NCI-H69 (cell line): ENCODE measurements at places on chromosomes 3 and 15.
A peak's percentile ranks its signal among the peaks of the same experiment; 100 is the strongest.

- no peak for DNase-seq
These were observed 43.8 kb upstream of the ARHGEF3 start for GRCh38 chr3:56845505-56845904.

DNA sequence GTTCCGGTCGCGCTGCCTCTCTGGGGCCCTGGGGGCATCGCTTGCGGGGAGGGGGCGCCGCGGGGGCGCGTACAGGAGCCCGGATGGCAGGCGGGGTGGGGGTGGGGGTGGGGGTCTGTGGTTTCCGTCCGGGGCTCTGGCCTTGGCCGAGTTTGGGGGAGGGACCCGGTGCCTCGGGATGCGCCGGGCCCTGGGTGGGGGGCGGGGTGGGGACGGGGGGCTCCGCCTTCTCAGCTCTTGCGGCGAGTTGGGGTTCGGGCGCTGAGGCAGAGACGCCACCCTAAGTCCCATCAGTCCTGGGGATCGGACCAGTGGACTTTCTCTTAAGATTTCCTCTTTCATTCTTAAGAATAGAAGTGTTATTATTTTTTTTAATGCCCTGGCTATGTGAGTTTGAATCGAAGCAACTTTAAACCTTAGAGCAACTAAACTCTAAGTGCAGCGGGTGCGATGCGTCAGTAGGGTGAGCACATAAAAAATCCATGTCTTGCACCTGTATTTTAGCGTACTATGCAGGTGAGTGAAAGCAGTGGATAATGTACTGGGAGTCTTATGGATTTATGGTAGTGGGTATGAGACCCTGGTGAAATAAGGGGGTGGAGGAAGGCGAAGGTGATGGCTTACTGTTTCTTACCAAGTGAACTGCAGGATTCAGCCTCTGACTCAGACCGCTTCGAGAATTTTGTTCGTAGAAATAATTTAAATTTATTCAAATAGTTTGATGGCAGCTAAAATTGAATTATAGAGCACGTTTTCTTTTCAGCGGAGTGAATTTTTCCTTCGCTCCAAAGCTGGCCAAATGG, 762 bp downstream of the CTNNB1 start:
- DNase-seq, result peak; percentile 66

DNA sequence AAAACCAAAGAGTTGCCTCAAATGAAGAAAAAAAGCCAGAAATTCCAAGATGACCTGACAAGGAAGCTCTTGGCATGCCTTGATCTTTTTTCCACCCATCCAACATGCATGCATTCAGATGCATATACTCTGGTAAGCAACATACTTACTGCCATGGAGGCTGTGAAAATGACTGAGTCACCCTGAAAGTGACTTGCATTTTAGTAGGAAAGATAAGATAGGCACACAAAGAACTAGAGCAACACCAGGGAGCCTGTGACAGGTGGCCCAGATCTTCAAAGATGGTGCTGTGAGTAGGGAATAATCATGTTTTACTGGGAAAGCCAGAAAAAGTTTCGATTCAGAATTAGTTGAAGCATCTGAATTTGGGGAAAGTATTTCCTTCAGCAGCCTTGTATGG, 185.1 kb upstream of the SLCO3A1 start:
- DNase-seq, result no peak

GRCh38 chr3:132253262-132253878, 63.8 kb upstream of the ACP3 start:
- peak; percentile 42 for DNase-seq

DNA sequence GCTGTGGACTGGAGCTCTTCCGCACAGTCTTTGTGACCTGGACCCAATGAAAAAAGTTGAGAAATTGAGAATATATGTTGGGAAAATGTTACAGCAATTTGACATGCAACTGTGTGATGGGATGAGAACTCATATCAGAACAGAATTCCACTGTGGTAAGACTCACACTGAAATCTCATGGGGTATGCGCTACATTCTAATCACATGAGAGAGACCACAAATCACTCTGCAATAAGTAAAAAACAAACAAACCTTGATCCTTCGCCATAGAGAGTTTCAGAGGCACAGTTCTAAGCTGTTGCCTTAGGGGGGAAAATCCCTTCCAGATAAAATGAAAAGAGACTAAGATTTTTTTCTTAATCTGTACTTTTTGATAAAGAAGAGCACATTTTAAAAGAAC, 37.3 kb downstream of the LMCD1 start:
- no peak for DNase-seq

- DNase-seq, result no peak
These were observed 308.2 kb upstream of the RORA start for GRCh38 chr15:61537337-61537736.

DNA sequence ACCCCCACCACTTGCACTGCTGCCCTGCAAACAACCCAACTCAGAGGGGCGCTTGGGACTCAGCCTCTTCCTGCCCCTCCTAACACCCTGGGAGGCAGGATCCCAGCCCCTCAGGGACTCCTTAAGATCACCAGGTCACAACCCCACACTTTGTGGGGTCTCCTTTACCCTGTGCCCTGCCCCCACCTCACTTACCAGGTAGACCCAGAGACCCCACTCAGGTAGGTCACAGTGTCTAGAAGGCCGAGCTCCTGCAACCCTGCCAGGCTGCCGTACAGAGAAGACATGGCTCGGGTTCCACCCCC, 9.1 kb downstream of the PLA2G4F start:
- DNase-seq, result no peak

- no peak for DNase-seq
These were observed 464.3 kb upstream of the AGTR1 start for GRCh38 chr3:148233403-148233802.

DNA sequence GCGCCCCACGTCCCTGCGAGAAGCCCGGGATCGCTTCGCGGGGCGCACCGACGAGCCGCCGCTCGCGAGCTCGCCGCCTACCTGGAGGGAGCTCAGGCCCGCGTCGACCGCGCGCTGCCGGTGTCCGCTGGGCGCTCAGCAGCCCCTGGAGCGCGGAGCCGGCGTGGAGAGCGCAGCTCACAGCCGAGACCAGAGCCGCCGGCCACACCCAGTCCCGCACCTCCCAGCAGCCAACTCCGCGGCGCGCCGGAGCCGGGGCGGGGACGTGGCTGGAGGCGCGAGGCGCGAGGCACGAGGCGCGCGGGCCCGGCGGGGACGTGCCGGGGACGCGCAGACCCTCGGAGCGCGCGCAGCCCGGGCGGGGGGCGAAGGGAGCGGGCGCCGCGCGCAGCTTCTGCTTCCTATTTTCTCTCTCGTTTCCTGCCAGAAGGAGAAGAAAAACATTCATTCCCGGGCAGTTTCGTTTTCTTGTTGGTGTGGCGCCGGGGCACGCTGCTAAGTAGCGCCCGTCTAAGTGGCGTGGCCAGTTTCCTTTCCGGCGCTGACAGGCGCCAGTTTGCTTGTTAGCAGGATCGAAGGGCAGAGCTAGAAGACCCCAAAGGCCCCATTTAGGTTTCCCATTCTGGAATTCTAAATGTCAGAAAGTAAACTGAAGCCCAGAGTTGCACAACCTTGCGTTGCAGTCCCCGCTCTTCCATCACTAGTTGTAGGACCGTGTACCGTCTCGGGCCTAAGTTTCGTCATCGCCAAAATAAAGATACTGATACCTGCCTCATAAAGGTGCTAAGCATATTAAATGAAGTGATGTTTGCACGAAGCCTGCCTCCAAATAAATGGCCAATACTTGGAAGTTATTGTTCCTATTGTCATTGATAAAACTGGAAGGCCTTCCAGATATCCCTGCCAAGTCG, at the start of gene GNB4:
GNB4 (minus strand) TSS at position 206 of the 911 bp plus-strand sequence. CDS start 25,270 bp downstream, outside the sequence.
- DNase-seq, result peak; percentile 97

- DNase-seq, result peak; percentile 76
These were observed 60.1 kb downstream of the FNDC3B start for GRCh38 chr3:172099495-172099808.

DNA sequence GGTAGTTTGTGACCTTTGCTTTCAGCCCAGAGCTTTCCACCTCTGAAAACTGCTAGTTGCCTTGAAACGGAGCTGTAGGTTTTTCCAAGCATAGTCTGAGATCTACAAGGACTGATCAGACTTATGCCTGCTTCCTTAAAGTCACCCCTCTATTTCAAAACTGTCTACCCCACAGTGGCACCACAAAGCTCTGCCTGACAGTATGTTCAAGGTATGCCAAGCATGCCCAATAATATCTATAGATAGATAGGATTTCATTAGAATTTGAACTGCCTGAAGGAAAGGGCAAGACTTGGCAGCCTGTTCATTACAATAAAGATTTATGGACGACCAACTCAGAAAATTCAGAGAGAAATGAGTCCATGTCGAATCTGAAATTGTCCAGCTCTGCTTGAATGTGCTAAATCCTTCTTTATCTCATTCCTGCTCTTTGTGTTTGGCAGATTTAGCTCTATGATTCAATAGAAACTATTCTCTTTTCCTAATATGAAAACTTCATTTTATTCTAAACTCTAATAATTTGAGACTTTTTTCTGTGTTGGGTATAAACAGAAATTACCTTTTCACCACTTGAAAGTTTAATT, 227.6 kb upstream of the TBC1D5 start:
- no peak for DNase-seq

DNA sequence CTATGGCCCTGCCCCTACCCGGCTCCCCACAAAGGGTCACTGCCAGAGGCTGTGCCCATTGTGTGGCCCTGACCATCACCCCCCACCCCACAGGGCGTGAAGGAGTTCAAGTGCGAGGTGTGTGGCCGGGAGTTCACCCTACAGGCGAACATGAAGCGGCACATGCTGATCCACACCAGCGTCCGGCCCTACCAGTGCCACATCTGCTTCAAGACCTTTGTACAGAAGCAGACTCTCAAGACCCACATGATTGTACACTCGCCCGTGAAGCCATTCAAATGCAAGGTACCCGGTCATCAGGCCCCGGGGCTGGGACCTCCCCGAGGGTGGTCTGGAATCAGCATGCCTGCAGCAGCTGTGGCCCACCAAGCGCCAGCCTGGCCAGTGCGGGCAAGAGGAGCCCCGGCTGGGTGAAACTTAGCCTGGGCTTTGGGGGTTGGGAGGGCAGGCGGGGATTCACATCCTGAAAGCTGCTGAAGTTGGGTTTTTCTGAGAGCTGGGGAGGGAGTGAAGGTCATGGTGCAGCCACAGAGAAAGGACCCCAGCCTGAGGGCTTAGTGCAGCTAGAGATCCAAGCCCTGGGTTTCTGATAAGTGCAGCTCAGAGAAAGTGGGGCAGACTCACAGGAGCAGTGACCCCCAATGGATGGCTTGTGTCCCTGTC, 29.2 kb downstream of the IDH2 start:
- no peak for DNase-seq

- no peak for DNase-seq
These were observed 108.3 kb upstream of the FGF7 start for GRCh38 chr15:49314716-49315115.

DNA sequence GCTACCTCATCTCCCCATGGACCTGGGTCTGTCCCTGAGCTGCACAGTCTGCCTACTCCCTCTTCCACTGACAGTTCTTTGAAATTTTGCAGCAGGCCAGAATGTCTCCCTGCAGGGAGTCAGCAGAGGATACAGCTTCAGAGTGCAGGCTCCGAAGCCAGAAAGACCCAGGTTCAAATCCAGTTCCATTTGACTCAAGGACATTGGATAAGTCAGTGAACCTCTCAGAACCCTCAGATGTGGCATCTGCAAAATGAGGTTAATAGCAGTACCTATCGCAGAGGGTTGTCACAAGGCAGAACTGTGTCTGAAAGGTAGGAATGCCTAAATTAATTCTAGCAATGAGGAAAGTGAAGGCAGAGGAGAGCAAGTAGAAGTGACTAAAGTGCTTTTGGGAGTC, 244.4 kb upstream of the TRIM42 start:
- DNase-seq, result peak; percentile 57

GRCh38 chr15:73286311-73286710, 82.4 kb downstream of the HCN4 start:
- no peak for DNase-seq

DNA sequence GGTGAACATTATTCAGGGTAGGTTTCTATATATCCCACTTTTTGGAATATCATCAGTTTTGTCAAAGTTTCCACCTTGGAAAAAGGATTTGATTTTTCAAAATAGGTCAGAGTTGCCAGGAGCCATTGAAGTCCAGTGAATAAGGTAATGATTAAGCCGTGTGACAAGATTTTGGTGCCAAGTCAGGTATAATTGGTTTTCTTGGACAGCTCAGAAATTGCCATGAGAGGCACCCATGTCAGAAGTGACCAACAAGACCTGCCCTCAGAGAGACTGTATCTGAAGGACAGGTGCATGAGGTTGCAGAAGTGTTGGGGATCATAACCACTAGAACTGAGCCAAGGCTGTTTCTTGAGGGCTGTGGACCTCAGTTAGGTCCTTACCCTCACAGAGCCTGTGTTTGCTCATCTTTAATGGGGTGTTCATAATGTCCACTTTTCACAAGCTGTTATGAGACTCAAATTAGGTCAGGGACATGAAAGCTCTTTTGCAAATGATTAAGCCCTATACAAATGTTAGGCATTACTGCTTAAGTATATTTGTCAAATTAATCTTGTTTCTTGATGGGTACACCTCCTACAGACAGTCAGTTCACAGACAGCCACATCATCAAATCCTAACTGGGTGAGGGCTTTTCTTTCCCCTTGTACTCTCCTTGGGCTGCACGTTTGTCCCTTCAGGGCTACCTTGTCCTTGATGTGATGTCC, 32.3 kb downstream of the CASR start:
- no peak for DNase-seq

DNA sequence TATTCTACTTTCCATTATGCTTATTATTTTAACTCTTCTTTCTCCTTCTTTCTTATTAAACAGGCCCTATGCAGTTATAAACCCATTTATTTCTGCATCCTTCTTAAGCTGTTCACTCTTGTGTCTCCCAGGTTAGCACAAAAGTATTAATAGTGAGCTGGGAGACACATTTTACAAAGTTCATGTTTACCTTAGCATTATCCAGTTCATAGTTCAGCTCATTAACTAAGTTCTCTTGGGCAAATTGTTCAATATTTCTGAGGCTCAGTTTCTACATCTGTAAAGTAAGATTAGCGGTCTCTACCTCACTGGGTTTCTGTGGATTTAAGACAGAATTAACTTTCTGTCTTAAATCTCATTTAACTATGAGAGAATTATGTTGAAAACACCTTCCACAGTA, 31.2 kb upstream of the UMPS start:
- DNase-seq, result no peak

- no peak for DNase-seq
These were observed 12.1 kb downstream of the SACM1L start for GRCh38 chr3:45701172-45701867.
